ENCODE measurements at places on chromosomes 5 and 9.

DNA sequence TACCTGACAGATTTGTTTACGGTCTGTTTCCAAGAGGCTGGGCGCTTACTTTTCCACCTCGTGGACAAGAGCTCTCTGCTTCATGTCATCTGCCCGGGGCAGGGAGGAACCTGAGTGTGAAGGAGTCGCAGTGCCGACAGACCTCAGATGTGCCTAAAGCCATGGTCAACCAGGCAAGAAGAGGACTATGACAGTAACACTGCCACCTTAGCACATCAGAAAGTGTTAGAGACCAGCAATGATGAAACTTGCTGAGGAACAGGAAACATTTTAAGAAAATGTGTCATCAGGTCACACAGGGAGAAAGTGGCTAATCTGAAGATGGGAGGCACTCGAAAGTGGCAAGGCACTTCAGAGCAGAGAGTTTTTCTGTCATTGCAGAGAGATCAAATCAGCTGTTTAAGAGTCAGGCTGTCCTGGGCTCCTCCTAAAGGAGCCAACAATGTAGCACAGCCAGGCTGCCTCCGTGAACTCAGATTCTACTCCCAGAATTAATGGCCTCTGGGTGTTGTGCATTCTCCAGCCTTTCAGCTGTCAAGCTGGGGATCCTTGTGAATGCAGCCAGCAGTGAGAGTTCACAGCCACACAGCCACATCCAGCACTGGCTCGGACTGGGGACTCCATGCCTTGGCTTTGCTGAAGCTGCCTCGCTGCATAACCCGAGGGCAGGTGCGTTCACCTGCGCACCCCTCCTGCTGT lies 94.6 kb downstream of the RAPGEF1 start:
- DNase-seq, result no peak

DNA sequence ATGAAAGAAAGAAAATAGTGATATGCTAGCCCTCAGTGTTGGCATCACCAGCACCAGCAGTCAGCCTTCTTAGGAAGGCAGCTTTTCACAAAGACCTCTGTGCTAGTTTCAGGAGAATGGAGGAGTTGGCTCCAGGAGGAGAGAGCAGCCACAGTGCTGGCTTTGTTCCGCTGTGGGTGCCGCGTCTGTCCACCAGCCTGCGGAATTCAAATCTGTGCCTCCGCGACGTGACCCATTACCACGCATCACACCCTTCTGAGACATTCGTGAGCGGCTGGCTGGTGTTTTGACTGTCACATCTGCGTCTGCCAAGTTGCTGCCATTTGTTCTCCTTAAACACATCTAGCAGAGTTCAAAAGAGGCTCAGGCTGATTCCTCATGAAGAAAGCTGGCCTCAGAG lies 34.4 kb downstream of the SNX18 start:
- no peak for DNase-seq

GRCh38 chr5:79488775-79489174 lies 25.2 kb downstream of the HOMER1 start:
- no peak for DNase-seq

- no peak for DNase-seq
These were observed 13.7 kb downstream of the DOCK2 start for GRCh38 chr5:169650701-169651331.

DNA sequence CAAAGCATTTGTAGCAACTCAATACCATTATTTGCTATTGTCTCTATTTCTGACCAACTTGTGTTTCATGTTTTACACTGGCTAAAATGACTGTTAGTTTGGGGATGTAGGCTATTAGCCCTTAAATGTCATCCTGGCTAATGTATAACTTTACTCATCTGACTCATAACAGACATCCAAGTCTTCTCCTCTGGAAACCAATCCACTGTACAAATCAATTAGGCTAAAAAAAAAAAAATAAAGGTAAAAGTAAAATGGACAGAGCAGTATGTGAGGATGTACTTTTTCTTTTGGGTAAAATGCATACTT lies 20.6 kb downstream of the MEGF9 start:
- no peak for DNase-seq

DNA sequence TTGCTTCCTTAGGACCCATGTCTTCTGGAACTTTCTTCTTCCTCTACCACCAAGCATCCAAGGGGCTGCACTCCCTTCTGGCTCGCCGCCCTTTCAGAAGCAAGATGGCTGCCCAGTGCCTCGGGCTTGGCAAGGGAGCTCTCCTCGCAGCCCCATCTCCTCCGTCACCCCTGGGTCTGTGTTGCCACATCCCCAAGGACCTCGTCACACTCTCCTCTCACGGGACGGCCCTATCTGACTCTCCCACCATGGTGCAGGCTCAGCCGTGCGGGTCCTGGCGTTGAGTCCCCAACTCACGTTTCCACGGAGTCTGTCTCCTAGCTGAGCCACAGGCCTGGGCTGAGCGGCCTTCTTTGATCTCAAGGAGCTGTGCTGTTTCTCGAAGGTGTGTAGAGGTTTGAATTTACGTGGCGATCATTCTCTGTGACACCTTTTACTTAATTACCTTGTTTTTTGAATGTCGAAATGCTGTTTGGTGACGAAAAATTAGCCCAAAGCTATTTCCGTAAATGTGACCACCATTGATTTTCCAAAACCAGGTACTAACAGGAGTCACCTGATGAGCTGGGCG lies 15.0 kb upstream of the SCGB3A1 start:
- no peak for DNase-seq

- no peak for DNase-seq
These were observed 766.1 kb upstream of the CHD1 start for GRCh38 chr5:99694884-99695283.

- DNase-seq, result no peak
These were observed 14.2 kb downstream of the AHRR start for GRCh38 chr5:335740-336038.

GRCh38 chr9:83449166-83449565 lies 89.0 kb downstream of the FRMD3 start:
- DNase-seq, result no peak

- no peak for DNase-seq
These were observed 278.1 kb downstream of the SH3GL2 start for GRCh38 chr9:17856995-17857394.

DNA sequence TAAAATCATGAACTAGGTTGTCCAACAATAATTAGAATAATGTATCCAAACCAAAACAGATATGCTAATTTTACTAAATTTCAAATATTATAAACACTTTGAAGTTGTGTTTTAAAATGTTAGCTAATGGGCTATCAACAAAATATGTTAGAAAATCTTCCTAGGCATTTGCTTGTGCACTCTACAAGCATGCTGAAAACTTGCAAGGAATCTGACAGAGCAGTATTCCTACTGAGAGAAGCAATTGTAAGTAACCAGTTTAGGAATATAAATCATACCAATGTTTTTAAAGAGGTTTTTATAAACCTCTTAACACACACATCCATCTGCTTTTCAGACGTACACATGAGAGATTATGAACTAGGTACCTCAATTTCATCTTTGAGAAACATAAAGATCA lies 228.4 kb upstream of the TBCA start:
- DNase-seq, result no peak

DNA sequence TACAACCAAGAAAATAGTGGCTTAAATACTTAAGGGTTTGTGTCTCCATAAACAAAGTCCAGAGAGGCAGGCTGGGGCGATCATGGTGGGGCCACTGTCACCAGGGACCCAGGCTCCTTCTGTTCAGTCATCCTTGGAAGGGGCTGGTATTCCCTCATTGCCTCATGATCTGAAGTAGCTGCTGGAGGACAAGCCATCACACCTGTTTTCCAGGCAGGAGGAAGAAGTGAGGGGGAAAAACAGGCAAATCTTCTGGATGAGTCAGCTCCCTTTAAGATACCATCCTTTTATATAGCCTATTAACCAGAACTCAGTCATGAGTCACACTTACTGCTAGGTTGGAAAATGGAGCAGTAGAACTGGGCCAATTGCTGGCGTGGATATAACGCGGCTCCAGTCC lies 92.3 kb downstream of the DAP start:
- no peak for DNase-seq

DNA sequence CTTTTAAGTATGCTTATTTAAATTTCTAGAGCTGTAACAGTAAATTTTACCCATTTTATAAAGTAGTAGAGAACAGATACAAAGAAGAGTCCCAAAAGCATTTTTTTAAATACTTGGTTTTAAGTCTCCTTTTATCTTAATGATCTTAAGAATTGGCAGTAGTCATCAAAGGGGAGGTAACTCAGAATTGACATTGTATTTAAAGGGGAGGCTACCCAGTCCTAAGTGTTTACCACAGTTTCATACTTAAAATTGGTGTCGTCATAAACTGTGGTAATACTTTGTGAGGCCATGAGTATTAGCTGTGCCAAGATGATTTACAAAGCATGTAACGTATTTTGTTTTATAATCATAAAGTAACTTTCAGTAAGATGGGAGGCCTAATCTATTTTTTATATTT lies 14.8 kb downstream of the SLC25A46 start:
- DNase-seq, result no peak

DNA sequence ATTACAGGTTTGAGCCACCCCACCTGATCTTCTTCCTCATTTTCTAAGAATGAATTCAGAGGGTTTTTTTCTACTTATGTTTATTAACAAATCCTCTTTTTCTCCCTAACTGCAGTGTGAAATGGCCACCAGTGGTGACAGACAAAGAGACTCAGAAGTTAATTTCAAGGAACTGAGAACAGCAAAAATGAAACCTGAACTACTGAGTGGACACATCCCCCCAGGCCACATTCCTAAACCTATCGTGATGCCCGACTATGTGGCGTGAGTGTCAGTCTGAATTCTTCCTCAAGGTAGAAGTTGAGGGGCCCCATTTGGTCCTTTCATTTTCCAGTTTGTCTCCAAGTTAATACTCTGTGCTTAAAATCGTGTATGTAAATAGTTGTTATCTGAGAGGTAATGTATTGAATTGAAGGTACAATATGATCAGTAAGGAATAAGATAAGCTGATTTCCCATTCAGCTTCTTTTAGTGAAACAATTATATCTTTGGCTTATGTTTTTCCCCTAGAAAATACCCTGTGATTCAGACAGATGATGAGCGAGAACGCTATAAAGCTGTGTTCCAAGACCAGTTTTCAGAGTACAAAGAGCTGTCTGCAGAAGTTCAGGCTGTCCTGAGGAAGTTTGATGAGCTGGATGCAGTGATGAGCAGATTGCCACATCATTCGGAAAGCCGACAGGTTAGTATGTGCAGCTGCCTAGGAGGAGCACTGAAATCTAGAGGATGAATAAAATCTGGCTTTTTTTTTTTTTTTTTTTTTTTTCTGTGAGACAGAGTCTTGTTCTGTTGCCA lies 17.7 kb downstream of the MARVELD2 start:
- no peak for DNase-seq

DNA sequence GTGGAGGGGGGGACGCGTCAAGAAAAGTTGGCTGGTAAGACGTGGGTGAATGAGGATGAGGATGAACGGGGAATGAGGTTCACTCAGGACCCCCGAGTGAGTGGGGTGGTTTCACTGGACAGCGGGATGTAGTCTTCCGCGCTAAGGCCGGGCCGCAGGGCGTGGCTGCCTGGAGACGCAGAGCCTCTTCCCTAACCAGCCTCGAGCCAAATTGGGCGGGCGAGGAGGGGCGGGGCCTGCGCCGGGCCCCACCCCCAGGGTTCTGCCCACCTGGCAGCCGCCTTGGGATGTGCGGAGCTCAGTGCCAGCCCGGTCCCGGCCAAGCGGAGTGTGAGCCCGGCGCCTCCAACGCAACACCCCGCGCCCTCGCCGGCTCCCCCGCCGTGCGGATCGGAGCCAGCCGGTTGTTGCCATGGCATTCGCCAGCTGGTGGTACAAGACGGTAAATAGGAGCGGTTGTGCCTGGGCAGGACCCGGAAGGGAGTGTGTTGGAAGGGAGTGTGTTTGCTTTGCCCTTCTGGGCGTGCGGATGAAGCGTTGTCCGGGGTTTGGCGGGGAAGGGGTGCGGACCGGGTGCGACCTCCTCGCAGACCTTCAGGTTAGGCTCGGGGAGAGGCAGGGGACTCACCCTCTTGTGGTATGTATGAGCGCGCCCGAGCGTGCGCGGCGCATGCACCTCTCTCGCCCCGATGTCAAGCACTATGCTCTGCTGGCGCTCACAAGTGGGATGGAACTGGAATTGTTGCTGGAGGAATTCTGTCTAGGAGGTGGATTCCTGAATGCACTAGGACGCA lies 746 bp downstream of the CAST start:
- peak; percentile 88 for DNase-seq

GRCh38 chr5:74201334-74202081 lies 439.0 kb downstream of the ENC1 start:
- DNase-seq, result peak; percentile 65

- DNase-seq, result no peak
These were observed 25.2 kb downstream of the SLC25A48 start for GRCh38 chr5:135859641-135860040.

GRCh38 chr5:90680921-90681563 lies 122.4 kb downstream of the ADGRV1 start:
- DNase-seq, result no peak

DNA sequence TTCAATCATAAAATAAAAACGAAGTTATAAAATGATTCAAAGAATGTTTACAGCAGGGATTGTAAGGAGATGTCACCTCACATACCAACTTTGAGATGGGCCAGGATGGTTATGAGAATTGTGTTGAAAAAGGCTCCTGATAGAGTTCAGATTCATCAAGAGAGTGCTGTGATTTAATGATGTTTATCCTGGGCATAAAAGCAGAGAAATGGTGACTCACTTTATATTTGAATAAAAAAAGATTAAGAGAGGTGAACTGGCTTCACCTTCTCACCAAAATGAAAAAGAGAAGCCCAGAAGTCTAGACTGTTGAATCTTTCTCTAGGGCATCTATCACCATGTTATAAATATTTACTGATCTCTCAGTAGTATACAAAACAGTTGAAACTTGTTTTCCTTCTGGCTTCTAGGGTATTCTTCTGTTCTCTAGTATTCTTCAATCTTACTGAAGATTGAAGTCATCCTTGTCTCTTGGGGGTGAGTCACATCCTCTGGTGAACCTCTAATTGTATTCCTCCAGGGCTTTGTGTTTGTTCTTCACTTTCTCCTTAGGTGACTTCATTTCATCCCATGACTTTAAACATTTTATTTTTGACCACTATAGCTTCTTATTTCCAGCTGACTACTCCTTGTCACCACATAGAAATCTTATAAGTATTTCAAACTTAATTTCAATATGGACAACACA lies 1237.3 kb upstream of the C9orf72 start:
- peak; percentile 82 for DNase-seq

DNA sequence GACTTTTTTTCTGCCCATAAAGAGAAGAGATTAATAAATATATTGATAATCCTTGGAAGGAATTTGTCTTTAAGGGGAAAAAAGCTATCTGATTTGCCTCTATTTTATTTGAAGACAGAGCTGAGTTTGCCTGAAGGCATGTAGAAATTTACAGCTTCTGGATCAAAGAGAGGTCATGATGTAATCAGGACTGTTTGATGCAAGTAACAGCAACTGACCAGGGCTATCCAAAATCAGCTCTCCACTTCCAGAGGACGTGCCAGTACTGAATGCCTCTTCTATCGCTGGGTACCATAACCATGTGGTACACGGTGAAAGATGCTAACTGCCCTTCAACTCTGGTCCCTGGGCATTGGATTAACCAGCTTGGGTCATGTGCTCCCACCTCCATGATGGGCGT lies 90.6 kb downstream of the ZFAND5 start:
- DNase-seq, result no peak
